ENCODE measurements at places on chromosomes 16 and 17.
A peak's percentile ranks its signal among the peaks of the same experiment; 100 is the strongest.

DNA sequence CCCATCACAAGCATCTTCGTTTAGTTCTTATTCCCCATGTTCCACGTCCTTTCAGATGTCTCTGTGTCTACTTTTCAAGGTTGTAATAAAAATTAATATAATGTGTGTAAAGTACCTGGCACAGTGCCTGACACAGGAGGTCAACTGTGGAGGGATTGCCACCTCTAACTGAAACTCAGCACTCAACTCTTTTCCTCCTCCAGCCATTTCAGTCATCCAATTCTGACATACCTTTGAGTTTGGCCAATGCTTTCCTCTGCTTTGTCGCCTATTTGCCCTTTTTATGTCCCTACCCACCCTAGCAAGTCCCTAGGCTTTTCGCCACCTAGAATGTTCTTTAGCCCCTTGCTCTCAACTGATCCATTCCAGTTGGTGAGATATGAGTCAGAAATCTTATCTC, 1.6 kb downstream of the UBE2Z start:
- DNase-seq, result no peak

DNA sequence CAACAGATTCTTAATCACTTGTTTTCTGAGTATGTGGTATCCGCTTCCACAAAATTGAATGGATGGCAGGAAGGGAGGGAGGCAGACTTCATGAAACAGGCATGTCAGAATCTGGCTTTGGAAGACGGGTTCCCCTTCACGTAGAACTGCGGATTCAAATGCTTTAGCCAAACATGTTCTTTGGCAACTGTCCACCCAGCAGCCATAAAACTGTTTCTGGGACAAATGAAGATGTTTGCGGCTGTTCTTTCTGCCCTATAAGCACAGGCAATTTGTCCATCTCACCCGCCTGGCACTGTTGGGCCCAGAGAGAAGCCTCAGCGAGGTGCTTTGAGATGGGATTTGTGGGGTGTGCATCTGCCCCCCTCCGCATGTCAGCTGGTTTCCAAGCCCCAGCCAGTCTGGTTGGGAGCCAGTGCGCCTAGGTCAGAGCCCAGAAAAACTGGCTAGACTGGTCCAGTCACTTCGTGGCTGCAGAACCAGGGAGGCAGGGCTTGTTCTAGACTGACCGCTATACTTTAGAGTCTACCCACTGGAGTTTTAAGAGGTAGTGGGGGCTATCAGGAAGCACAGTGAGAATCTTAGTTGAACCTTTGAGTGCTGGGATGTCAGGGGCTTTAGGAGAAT, 6.3 kb downstream of the CRHR1 start:
- no peak for DNase-seq

GRCh38 chr17:65243838-65244625, 106.9 kb downstream of the RGS9 start:
- peak; percentile 11 for DNase-seq

- DNase-seq, result no peak
Measured at GRCh38 chr17:74413491-74413890, 18.4 kb upstream of the GPRC5C start.

DNA sequence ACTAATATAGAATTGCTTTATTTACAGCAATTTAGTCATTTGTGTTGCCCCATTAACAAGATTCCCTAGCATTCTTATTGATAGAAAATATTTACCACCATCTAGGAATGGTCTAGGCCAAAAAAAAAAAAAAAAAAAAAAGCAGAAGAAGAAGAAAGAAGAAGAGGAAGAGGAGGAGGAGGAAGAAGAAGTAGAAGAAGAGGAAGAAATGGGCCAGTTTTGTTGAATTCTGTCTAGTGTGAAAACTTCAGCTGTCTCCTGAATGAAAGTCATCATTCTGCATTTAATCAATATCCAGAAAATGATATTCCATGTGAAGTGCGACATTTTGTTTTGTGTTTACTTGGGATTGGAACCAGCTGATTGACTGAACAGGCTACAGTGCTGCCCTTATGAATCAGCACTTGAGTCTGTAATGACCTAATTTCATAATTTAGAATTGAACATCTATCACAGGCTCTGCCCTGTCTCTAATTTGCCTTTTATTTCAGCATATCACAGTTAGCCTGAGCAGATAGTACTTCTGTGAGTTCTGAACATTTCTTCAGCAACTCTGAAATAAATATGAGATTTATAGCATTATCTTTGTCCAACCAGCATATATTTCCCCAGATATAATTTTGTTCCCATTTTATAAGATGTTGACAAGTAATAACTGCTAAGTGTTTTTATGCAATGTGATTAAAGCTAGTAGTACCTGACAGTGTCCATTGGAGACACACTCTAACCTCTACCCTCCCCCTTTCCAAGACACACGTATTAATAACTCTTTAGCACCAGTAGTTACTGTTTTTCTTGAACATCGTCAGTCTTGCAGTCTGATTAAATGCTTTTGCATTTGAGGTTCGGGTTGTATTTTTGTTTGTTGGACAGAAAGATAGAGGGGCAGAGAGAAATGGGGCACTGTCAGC, 5.9 kb downstream of the ANKFN1 start:
- DNase-seq, result no peak

DNA sequence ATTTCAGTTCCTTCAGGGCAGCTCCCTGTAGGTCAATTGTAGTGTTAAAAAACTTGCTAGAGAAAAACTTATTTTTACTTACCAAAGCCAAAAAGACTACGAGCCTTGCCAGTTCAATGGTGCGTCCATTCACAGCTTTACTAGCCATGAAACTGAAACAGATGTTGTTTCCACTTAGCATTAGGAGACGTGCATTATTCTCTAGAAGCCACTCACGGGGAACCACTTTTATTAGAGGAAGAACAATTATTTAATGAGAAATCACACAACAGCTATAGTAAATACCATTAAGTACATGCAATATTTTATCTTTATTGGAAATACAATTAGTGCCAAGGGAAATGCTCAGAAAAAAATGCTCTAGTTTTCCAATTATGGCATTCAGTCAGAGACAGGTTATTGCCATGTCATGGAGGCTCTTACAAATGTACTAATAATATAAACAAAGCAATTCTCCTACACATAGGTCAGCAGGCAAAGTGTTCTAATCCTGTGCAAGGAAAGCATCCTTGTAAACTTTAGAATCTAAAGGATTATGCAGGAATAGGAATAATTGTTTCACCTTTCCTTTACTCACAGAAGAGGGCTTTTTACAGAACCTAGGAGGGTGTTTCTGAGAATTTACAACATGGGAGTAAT, 17.4 kb downstream of the LASP1NB start:
- no peak for DNase-seq

GRCh38 chr17:36722903-36723263, 121.5 kb downstream of the MRM1 start:
- no peak for DNase-seq

DNA sequence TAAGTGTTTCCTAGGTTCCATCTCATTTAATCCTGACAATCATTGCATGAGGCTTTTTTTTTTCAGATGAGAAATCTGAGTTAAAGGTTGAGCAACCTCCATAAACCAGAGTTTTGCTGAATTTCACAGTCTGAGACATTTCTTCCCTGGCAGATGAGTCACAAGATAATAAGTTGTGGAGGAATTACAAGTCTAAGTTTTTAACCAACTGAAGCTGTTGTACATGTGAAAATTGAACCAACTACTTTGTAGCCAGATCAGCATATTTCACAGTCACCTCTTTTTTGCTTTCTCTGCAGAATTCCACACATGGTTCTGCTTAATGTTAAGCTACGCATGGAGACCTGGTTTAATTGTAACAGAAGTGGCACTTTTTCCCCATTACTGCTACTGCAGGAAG, 765.6 kb downstream of the CDH11 start:
- peak; percentile 4 for DNase-seq
